Natural killer cell (primary cell): ENCODE measurements at places on chromosomes 6 and 20. TPM values are rescaled to one million over a fixed set of nuclear protein-coding genes. Genes with fewer than 3 reads are reported as not detected.

DNA sequence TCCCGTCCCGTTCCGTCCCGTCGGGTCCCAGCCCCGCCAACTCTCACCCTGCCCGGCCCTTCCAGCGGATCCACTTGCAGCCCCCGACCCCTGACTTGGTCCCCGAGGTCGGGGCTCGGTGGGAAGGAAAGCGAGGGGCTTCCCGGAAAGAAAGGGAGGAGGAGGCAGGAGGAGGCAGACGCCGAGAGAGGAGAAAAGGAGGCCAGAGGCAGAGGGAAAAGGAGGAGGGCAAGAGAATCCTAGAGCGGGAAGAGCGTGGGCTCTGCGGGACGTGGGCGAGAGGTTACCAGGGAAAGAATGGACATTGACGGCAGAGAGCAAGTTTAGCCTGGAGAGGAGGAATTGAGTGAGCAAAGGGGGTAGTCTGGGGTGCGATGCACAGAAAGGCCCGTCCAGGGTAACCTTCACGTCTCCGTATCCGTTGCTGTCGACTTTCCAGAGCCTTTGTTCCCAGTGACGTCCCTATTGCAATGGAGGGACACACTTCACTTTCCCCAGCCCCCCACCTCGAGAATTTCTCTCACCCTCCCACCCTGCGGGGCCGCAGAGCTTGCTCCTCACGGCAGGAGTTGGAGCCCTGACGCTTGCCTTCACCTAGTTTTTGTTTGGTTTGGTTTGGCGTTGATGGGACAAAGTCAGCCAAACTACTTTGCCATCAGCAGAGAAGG lies 477 bp upstream of the MOXD1 start:
- no peak for DNase-seq
- H3K4me3 ChIP-seq = peak overlapping the region; percentile 24
- H3K27me3 ChIP-seq = peaks cover 21% of the 10 kb centered on the region
- H3K4me1 ChIP-seq = peaks cover 13% of the 10 kb centered on the region

GRCh38 chr20:1212607-1213396 lies 9.5 kb downstream of the C20orf202 start:
- no peak overlapping the region for H3K27ac ChIP-seq
- H3K4me1 ChIP-seq = peaks cover 4% of the 10 kb centered on the region
- no peak overlapping the region for H3K4me3 ChIP-seq
- no peaks in the 10 kb centered on the region for H3K27me3 ChIP-seq
- no peaks in the 10 kb centered on the region for H3K36me3 ChIP-seq

DNA sequence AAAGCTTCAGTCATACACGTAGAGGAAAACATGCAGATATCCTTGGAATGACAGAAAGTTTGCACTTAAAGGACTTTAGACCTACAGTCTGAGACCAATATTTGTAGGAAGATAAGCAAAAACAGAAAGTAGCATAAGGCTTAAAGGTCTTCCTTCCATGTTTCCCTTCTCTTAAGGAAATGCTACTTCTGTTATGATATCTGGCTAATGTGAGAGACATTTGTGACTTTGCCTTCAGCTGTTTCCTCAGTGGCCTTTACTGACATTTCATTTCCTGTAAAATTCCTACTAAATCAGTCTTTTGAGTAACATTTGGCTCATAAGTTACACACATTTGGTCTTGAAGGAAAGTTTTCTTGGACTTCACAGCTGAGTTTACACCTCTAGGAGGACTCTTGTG lies 713.4 kb downstream of the TBC1D32 start:
- H3K4me3 ChIP-seq = no peak overlapping the region
- H3K4me1 ChIP-seq = no peaks in the 10 kb centered on the region
- no peak overlapping the region for H3K27ac ChIP-seq
- no peak for DNase-seq

- no peak overlapping the region for H3K4me3 ChIP-seq
- peaks cover 8% of the 10 kb centered on the region for H3K4me1 ChIP-seq
- H3K36me3 ChIP-seq = peaks cover 2% of the 10 kb centered on the region
- no peak overlapping the region for H3K27ac ChIP-seq
- DNase-seq = no peak
Observed at GRCh38 chr6:109701774-109702173, 10.7 kb downstream of the FIG4 start.

DNA sequence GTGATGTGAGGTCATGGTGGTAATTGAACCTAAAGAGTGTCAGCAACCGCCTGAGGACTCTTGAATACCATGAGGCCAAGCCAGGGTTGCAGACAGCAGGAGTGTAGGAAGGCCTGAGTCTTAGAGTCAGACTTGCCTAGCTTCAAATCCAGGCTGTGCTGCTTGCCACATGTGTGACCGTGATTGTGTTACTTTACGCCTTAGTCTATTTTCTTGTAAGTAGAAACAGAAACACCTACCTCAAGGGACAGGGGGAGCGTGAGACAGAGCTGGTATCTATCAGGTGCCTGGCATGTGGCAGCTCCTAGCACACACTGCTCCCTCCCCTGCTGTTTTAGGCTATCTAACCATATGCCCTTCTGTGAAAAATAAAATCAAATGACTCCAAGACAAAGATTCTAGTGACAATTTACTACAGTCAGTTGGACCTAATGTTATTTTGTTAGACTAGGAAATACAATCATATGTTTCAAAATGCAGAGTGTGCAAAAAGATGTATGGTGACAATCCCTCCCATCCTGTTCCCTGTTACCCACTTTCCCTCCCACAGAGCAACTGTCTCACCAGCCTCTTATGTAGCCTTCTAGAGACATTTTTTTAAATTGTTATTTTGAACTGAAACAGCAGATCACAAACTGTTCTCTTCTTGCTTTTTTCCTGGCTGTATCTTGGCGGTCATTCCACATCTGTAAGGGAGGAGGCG lies 21.7 kb downstream of the TAF8 start:
- no peak overlapping the region for H3K4me3 ChIP-seq
- H3K27ac ChIP-seq = no peak overlapping the region
- peaks cover 56% of the 10 kb centered on the region for H3K36me3 ChIP-seq
- H3K4me1 ChIP-seq = no peaks in the 10 kb centered on the region

DNA sequence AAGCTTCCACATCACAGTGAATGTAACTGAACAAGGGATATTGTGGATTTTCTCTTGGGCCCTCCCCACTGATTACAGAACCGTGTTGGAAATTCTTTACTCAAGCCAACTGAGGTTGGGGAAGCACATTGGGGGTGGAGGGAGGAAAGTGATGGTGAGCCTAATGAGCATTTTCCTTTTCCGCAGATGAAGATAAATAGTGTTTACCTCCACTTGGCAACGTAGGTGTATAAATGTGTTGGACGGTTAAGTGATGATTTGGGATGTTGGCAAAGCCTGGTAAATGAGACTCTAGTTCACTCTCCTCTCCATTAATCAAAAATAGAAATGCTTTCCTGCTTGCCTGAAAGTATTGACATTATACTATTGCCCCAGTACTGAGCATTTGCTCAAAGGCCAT lies 27.1 kb upstream of the NRN1 start:
- H3K27me3 ChIP-seq = no peaks in the 10 kb centered on the region
- H3K36me3 ChIP-seq = no peaks in the 10 kb centered on the region
- H3K4me1 ChIP-seq = no peaks in the 10 kb centered on the region

CLIC5 gene
- 1.4 TPM for total RNA-seq

KIF25 gene
- total RNA-seq = not detected
